ENCODE measurements at places on chromosomes 1 and 21.

DNA sequence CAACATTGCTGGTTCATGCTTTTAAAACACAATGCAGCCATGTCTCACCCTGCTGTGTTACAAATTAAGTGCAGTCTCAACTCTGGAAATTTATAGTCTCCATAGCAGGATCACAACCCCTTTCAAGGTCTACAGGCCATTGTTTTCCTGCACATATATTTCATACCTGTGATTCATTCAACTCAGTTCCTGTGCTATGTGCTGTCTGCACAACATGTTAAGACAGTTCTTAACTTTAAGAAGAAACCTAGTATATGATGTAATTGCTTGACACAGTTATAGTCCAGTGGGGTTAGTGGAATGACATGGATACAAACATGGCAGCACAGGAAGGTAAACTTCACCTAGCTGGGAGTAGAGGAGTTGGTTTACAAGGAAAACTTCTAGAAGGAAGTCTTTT is 106.4 kb downstream of the IFI44 start:
- H3K27ac ChIP-seq: no peak overlapping the region
- no peak for DNase-seq
- no peaks in the 10 kb centered on the region for H3K27me3 ChIP-seq
- H3K36me3 ChIP-seq: no peaks in the 10 kb centered on the region
- no peak overlapping the region for H3K4me3 ChIP-seq

- no peak overlapping the region for H3K4me3 ChIP-seq
- H3K4me1 ChIP-seq: no peaks in the 10 kb centered on the region
- H3K27ac ChIP-seq: no peak overlapping the region
These were observed 58.5 kb downstream of the ATF6 start for GRCh38 chr1:161824618-161825017.

- H3K4me3 ChIP-seq: no peak overlapping the region
- peaks cover 27% of the 10 kb centered on the region for H3K27me3 ChIP-seq
- no peaks in the 10 kb centered on the region for H3K36me3 ChIP-seq
These were observed 19.1 kb downstream of the SELP start for GRCh38 chr1:169610858-169611257.

DNA sequence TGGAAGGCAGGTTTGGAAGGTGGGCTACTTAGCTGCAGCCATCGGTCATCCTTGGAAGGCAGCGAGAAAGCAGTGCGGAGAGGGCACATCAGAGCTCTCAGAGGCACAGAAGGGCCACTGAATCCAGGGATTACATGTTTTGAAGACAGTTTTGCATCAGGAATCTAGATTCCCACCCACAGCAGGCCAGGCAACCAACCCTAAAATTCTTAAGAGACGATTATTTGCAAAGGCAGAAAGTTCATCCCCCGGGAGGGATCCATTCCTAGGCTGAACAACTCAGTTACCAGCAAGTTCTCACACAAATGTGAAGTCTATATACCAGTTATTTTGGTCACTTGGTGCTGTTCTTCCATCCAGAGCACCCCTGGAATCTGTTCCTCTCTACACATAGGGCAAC is 457.3 kb upstream of the VAMP3 start:
- DNase-seq: no peak
- H3K4me3 ChIP-seq: no peak overlapping the region
- H3K27me3 ChIP-seq: peaks cover 10% of the 10 kb centered on the region
- H3K27ac ChIP-seq: no peak overlapping the region
- peaks cover 13% of the 10 kb centered on the region for H3K4me1 ChIP-seq

DNA sequence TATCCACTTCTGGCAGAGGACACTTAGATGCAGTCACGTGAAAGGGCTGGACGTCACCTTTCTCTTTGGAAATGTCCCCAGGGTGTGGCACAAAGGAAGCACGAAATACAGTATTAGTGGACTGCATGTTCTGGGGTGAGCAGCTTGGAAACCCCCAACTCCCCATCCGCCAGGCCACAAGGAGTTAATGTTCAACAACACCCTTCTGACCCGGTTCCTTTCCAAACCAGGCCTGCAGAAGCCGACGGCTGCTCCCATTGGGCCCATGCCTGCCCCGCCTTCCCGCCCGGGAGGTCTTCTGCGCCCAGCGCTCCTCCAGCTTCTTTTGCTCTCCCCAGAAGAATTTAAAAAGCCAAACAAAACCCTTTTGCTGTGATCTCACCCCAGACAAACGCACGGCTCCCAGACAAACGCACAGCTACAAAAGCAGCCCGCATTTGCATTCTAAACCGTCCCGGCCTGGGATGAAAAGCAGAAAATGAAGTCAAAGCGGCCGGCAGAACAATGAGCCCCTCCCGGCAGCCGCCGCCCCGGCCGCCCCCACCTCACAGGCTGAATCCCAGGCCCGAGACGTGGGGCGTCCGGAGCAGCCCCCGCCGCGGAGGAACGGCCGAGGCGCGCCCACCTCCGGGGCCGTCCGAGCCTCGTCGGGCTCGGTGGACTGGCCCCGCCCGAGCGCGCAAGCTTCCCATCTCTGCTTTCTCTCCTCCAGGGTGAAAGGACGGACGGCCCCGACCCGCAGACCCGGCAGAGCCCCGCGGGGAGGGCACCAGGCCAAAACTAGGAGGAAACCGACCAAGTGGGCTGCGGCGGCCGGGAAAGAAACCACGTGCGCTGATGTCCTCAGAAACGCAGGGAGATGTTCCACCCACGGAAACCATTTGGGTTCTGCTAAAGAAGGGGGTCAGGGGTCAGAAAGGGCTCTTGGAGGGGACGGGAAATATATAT is 101.9 kb downstream of the PLPP3 start:
- H3K27me3 ChIP-seq: peaks cover 21% of the 10 kb centered on the region
- H3K4me3 ChIP-seq: peak overlapping the region; percentile 83
- H3K4me1 ChIP-seq: peaks cover 23% of the 10 kb centered on the region
- H3K36me3 ChIP-seq: no peaks in the 10 kb centered on the region
- no peak overlapping the region for H3K27ac ChIP-seq

DNA sequence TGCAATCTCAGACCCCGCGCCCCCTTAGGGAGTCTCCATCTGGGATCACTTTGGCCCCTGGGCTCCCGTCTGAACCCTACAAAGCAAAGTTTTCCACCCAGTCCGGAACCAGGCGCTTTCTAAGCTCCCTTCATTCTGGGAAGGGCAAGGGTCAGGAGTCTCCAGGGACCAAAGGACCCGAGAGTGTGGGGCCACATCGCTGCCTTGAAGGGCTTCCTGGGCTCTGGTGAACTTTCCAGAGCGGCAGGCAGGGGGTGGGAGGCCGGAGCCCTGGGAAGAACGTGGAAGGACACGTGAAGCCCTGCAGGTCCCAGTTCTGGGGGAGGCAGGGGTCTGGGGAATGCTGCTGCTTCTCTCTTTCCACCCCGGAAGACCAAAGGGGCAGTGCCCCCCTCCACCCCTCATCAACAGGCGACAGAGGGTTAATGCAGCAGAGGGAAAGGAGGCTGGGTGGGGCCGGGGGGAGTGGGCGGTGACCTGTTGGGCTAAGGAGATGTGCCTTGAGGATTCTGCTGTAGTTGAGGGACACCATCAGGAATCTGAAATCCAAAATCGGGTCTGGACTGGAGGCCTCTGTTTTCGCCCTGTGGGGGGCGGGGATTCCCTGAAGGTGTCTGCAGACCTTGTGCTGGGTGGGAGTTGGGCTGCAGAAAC is 734 bp downstream of the CDK18 start:
- H3K27me3 ChIP-seq: peaks cover 28% of the 10 kb centered on the region
- DNase-seq: peak; percentile 40
- H3K27ac ChIP-seq: no peak overlapping the region
- peak overlapping the region; percentile 86 for H3K4me3 ChIP-seq
- peaks cover 77% of the 10 kb centered on the region for H3K4me1 ChIP-seq
- no peaks in the 10 kb centered on the region for H3K36me3 ChIP-seq

DNA sequence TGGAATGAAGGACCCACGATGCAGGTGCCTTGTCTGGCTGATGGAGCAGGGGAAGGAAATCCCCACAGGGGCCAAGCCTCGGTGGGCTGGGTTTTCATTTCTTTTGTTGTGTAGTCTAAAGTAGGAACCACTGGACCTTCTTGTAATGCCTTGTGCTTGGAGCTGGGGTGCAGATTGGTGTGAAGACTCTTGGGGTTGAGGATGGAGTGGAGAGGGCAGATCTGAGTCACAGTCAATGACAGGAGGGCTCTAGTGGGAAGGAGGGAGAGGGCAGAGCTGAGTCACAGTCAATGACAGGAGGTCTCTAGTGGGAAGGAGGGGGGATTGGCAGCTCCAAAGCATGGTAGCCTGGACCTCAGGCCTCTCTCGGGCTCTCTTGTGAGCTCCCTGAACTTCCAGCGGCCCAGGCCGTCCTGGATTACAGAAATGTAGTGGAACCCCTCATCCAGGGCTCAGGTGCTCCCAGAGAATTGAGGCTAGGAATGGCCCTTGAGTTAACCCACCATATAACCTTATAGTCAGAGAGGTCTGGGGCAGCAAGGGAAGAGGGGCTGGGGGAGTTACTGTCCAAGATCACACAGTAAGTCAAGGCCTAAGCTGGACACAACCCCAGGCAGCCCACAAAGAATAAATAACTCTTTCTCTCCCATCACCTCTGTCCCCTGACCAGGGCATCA is 313.8 kb downstream of the MATN1 start:
- peaks cover 66% of the 10 kb centered on the region for H3K4me1 ChIP-seq
- no peak overlapping the region for H3K27ac ChIP-seq
- no peak overlapping the region for H3K4me3 ChIP-seq
- no peaks in the 10 kb centered on the region for H3K36me3 ChIP-seq
- H3K27me3 ChIP-seq: peaks cover 11% of the 10 kb centered on the region

- H3K36me3 ChIP-seq: no peaks in the 10 kb centered on the region
- H3K4me1 ChIP-seq: no peaks in the 10 kb centered on the region
- H3K4me3 ChIP-seq: no peak overlapping the region
- no peak overlapping the region for H3K27ac ChIP-seq
These were observed 6.1 kb upstream of the EVA1C start for GRCh38 chr21:32406405-32406804.

GRCh38 chr21:25559746-25560145 is 47.5 kb downstream of the MRPL39 start:
- H3K4me3 ChIP-seq: no peak overlapping the region
- H3K4me1 ChIP-seq: peaks cover 8% of the 10 kb centered on the region
- peaks cover 21% of the 10 kb centered on the region for H3K27me3 ChIP-seq
- no peak overlapping the region for H3K27ac ChIP-seq
- DNase-seq: no peak

DNA sequence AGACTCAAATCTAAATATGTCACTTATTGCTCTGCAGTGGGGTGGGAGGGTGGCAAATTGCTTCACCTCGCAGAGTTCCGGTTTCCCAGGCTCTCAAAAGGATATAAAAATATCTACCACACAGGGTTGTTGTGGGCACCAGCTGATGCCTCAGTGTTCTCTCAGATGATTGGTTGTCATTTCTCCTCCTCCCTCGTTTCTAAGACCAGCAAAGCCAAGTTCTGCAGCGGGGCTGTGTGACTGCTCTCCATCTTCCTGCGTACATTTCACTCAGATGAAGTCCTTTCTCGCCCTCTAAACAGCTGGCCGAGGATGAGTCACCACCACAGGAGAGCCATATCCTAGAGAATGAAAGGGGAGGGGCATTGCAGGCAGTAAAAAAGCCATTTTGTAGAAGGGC is 35.0 kb upstream of the VWA5B1 start:
- no peak for DNase-seq
- H3K27me3 ChIP-seq: peaks cover 22% of the 10 kb centered on the region
- no peak overlapping the region for H3K4me3 ChIP-seq
- H3K36me3 ChIP-seq: no peaks in the 10 kb centered on the region

GRCh38 chr1:5873556-5873955 is 118.7 kb downstream of the NPHP4 start:
- no peak overlapping the region for H3K4me3 ChIP-seq
- no peak for DNase-seq
- H3K4me1 ChIP-seq: no peaks in the 10 kb centered on the region
- H3K27ac ChIP-seq: no peak overlapping the region
- H3K36me3 ChIP-seq: peaks cover 37% of the 10 kb centered on the region
- H3K27me3 ChIP-seq: no peaks in the 10 kb centered on the region

DNA sequence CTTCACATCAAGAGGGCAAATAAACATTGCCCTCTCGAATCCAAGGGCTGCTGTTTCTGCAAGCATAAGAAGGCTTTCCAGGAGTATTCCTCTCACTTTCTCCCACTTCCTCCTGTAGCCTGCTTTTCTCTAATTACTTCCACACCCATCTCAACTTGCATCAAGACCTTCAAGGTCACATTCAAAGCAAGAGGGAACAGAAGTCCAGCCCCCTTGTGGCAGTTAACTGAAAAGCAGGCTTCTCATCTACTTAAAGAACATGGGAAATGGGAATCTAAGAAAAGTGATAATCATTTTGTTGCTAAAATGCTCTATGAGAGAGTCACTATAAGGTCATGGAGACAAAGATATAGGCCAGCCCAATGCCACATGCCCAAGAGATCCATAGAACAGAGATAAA is 874.4 kb downstream of the KCNT2 start:
- no peaks in the 10 kb centered on the region for H3K27me3 ChIP-seq
- DNase-seq: peak; percentile 12
- H3K36me3 ChIP-seq: no peaks in the 10 kb centered on the region
- H3K4me1 ChIP-seq: peaks cover 3% of the 10 kb centered on the region
- H3K27ac ChIP-seq: no peak overlapping the region
- H3K4me3 ChIP-seq: no peak overlapping the region

DNA sequence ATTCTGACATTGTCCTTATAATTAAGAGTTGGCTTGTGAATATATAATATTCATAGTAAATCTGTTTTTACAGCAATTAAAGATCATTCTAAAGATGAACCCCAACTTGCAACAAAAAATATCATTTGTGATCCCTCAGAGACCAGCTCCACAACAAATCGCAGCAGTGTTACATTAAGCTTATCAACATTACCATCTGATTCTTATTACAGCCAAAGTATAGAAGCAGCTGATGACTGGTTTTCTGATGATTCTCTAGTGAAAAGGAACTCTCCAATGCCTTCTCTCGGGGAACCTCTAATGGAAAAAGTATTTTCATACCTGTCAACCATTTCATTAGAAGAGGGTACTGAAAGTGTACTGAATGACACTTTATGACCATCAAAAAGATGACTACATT is 45.4 kb downstream of the C1orf185 start:
- H3K36me3 ChIP-seq: no peaks in the 10 kb centered on the region
- H3K27me3 ChIP-seq: peaks cover 4% of the 10 kb centered on the region
- no peak for DNase-seq
- no peak overlapping the region for H3K4me3 ChIP-seq

- H3K4me3 ChIP-seq: no peak overlapping the region
- H3K36me3 ChIP-seq: no peaks in the 10 kb centered on the region
- no peak overlapping the region for H3K27ac ChIP-seq
- H3K27me3 ChIP-seq: peaks cover 16% of the 10 kb centered on the region
- DNase-seq: no peak
These were observed 296.0 kb downstream of the PTPRU start for GRCh38 chr1:29532285-29532684.

- no peak for DNase-seq
- H3K27me3 ChIP-seq: peaks cover 44% of the 10 kb centered on the region
- no peak overlapping the region for H3K27ac ChIP-seq
These were observed 10.9 kb downstream of the TMPRSS3 start for GRCh38 chr21:42384989-42385388.

GRCh38 chr1:65525266-65526048 is 105.0 kb downstream of the LEPR start:
- H3K4me1 ChIP-seq: no peaks in the 10 kb centered on the region
- DNase-seq: peak; percentile 61
- peak overlapping the region; percentile 79 for H3K4me3 ChIP-seq

- DNase-seq: no peak
- peaks cover 48% of the 10 kb centered on the region for H3K4me1 ChIP-seq
- H3K27me3 ChIP-seq: no peaks in the 10 kb centered on the region
- H3K36me3 ChIP-seq: peaks cover 6% of the 10 kb centered on the region
- H3K27ac ChIP-seq: no peak overlapping the region
These were observed 502.0 kb downstream of the SMYD3 start for GRCh38 chr1:246005067-246005466.

All from nephron progenitor cell (in vitro differentiated cells).